T47D (cell line): ENCODE measurements at places on chromosomes 3 and 15.

DNA sequence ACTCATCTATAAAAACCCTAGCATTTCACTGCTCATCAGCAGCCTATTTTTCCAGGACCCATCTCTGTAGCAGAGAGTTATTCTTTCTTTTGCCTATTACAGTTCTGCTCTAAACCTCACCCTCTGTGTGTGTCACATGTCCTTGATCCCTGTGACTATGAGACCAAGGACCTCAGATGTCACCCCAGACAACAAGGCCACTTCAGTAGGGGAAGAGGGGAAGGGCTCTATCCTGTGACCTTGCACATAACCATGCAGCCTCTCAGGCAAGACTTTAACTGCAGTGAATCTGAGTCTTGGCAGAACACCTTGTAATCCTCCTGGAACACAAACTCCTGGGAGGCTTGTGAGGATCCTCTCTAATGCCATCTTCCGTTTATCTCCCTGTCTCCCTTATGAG, 4.4 kb upstream of the ZNF589 start:
- DNase-seq: no peak

DNA sequence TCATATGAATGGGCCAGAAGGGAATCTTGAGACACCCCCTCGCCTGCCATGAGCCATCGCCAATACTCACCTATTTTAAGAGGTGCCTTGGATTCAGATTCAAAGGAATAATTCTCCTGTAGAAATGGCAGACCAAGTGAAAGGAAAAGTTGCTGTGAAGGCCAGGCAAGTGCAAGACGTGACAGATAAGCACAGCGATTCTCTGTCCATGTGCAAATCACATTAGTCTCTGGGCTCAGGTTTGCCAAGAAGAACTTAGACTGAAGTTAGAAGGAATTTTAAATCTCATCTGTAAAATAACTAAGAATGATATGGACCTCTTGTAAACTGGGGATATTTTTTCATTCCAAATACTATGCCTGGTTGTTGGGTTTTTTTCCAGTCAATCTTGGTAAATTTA, 173.6 kb downstream of the UACA start:
- no peak for DNase-seq

- DNase-seq: peak; percentile 58
Observed at GRCh38 chr3:89098964-89099585, 8.3 kb upstream of the EPHA3 start.

DNA sequence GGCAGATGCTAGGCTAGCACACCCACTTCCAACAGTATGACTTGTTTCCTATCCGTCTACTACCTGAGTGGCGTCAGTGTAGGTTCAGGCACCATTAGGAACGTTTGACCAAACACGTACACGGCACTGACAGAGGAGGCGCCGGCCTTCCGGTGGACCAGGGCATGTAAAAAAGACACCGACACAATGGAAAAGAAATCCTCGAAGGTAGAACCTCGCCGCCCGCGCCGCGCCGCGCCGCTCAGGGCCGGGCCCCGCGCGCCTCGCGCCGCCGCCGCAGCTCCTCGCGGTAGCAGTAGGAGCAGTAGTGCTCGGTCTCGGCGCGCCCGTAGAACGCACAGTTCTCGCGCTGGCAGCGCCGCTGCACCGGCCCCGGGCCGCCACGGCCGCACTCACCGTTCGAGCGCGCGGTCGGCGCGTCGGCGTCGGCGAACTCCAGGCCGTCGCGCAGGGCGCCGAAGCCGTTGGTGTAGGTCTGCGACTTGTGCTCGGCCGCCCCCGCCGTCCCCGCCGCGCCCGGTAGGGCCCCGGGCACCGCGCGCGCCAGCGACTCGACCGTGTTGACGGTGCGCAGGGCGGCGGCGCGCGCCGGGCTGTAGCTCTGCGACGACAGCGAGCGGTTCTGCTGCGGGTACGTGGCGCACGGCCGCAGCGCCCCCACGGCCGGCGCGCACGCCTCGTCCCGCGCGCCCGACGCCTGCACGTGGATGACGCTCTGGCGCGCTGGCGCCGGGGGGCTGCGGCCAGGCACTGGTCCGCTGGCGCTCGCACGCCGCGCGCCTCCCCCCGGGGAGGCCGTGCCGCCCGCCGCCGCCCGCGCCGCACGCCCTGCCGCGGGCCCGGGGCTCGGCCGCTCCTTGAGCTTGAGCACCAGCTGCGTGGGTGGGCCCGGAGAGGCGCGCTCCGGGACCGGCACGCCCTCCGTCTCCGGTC, 156.7 kb downstream of the KLF13 start:
- DNase-seq: no peak

GRCh38 chr3:52442409-52443267, 2.3 kb downstream of the SEMA3G start:
- no peak for DNase-seq

DNA sequence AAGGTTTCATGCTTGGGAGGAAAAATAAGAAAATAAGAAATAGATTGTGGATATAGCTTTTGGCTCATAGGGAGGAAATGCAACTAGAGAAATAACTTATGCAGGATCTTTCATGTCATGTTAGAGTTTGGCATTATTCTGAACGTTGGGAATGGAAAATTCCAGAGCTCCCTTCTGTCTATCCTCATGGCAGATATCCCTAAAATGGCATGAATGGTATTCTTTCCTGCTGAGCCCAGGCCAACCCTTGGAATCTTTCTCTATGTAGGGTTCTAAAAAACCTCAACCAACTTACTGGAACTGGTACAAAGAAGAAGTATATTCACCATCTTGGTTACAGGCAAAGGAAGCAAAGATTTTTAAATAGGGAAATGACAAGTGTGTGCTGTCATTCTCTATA, 212.5 kb downstream of the CHST2 start:
- DNase-seq: no peak

GRCh38 chr3:129745253-129745652, 138.8 kb upstream of the PLXND1 start:
- no peak for DNase-seq

- DNase-seq: no peak
Observed at GRCh38 chr15:36007699-36008098, 461.7 kb upstream of the DPH6 start.

DNA sequence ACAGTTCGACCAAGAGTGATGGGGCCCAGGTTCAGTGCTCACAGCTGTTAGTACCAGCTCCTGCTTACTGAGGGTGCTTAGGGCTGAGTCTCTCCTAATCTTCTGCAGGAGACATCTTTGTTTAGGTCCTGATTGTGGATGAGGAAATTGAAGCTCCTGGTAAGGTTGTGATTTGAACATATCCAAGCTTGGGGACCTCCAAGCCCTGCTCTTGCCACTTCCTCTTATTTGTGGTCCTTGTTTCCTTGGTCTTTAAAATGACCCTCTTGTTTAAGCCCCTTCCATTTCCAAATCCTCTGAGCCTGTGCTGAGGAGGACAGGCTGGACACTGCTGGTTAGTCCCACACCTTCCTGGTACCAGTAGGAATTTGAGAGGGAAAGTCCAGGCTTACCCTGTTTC, 87.0 kb downstream of the EEFSEC start:
- DNase-seq: no peak

GRCh38 chr3:107956991-107957900, 133.6 kb downstream of the CD47 start:
- no peak for DNase-seq
